A172 (cell line): ENCODE measurements at places on chromosomes 16 and 17.

DNA sequence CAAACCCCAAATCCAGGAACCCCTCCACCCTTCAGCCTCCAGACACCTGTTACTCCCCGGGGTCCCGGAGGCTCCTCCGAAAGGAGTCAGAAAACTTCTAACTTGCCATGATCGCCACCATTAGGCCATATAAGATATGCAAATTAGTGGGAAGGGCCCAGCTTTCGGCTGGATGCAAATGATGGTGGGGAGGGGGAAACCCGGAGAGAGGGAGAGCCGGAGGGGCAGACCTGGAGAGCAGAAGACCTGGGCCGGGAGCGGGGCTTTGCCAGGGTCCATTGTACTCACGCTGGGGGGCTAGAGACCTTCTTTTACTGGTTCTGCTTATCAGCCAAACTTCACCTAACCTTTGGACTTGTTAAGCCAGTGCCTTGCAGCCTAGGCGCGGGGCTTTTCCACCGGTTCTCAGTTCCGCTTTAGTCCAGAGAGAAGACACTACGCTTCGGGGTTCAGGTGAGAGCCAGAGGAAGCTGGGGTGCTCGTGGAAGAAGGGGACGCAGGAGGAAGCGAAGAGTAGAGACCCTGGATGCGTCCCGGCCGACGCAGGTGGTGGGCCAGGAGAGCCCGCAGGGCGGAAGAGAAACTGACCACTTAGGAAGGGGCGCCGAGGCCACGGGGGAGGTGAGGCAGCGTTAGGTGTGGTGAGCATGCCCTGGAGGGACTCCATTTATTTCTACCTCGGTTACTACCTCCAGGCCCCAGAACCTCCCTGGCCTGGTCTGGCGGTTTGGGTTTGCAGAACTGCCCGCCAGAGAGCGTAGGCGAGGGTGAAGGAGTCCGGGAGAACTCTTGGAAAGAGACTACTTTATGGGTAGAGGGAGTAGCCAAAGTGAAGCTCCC lies at the start of gene HNF1B:
TSS of gene HNF1B (minus strand) at position 99 of the 840 bp plus-strand sequence. CDS start 175 bp downstream, outside the sequence.
- no peak for DNase-seq

DNA sequence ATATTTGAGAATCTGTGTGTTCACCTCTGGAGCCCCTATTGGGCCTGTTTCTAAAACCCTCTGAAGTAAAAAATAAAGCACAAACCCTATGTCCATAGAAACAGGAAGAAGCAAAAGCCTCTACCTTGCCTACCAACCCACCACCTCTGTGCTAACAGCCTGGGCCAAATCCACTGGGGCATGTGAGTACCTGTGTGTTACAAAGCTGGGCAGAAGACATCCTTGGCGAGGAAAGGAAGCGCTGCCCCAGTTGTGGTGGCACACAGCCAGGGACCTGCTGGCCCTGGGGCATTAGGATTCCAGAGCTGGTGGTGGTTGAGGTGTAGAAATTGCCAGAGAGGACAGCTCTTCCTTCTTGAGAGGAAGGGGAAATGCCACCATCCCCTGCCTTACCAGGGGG lies 30.0 kb downstream of the MYO18A start:
- no peak for DNase-seq

- no peak for DNase-seq
Observed at GRCh38 chr17:35252651-35253050, 9.8 kb downstream of the SLFN5 start.

- no peak for DNase-seq
Observed at GRCh38 chr17:57343717-57344116, 87.4 kb downstream of the MSI2 start.

- no peak for DNase-seq
Observed at GRCh38 chr17:2040219-2040827, 1.5 kb upstream of the OVCA2 start.

DNA sequence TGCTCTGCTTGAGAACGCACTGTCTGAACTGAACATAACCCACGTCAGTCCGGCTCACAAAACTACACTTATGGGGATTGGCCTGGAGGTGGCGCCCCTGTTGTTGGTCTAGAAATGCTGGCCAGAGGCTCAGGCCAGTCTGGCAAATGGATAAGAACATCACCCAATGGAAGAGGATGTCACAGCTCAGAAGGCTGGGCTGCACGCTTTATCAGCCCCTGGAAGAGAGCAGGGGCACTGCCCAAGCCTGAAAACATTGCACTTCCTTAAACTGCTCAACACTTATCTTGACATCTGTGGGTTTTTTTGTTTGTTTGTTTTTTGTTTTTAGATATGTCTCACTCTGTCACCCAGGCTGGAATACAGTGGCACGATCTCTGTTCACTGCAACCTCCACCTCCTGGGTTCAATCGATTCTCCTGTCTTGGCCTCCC lies 24.8 kb upstream of the BPTF start:
- peak; percentile 69 for DNase-seq

GRCh38 chr16:20291208-20292206 lies 35.8 kb downstream of the GP2 start:
- DNase-seq: no peak

DNA sequence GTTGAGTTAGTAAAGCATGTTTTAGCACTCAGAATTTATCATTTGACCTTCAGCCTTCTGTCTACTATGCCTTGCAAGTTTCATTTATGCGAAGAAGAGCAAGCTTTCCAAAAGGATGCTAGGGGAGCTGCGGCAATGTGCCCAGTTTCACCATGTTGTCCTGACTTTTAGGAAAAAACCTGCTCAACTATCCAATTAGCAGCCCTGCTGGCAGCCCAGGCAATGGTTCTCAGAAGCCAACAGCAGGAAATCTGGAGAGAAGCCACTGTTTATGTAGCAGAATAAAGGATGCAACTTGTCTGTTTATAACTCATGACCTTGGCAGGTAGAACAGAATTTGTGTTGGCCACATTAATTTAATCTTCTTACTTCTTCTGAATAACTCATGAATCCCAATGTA lies 230.8 kb downstream of the ABCC12 start:
- no peak for DNase-seq

DNA sequence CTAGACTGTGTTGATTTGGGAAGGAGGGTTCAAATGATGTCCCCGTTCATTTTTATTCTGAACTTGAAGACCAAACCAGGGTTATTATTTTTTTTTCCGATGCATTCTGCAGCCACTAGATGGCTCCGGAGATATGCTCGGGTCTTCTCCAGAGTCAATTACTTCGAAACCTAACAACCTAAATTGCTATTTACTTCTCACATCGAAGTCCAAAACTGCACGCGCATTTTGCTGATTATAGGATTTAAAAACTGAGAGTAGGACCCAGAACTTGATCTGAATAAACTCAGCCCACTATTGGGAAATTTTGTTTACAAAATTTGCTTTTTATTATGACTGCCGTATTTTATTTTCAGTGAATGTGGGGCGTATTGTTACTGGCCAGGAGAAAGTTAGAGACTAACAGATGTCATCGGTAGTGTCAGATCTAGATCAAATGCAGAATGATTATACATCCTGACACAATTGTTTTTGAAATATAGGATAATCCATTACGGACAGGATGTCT lies 263.8 kb downstream of the HS3ST3A1 start:
- peak; percentile 87 for DNase-seq

- peak; percentile 26 for DNase-seq
Observed at GRCh38 chr17:16980813-16981731, 9.2 kb upstream of the TNFRSF13B start.

- DNase-seq: no peak
Observed at GRCh38 chr16:53433509-53433908, 762 bp upstream of the RBL2 start.

DNA sequence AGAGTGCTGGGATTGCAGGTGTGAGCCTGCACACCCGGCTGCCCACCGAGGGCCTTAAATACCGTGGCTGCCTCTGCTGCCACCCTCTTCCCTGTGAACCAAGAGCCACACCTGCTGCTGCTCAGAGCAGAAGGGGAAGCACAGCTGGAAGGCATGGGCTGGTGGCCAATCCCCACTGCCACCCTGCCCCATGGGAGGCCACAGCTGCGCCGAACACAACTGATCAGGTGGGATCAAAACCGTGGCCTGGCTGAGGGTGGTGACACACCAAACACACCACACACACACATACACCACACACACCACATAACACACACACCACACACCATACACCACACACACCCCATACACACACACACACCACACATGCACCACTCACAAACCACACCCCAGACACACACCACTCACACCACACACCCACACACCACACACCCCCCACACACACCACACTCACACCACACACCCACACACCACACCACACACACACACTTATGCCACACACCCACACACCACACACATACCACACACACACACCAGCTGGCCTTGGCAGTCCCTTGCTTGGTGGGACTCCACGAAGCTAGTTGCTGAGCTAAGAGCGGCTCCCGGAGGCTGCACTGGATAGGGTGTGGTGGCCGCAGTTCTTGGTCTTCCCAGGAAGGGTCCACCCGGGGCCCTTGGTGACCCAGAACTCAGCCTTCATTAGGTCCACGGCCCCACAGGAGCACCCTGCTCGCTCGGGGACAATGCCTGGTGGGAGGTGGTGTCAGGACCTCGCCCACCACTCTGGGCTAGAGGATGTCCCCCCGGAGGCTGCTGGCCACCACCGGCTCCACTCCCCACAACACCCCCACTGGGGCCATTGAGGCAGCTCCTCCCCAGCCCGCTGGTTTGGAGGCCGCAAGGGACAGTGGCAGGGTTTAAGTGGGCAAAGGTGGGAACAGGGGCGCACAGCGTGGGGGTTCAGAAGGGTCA lies 14.9 kb downstream of the CEP131 start:
- DNase-seq: no peak

- peak; percentile 99 for DNase-seq
Observed at GRCh38 chr17:45320931-45321461, 4.2 kb upstream of the MAP3K14 start.

DNA sequence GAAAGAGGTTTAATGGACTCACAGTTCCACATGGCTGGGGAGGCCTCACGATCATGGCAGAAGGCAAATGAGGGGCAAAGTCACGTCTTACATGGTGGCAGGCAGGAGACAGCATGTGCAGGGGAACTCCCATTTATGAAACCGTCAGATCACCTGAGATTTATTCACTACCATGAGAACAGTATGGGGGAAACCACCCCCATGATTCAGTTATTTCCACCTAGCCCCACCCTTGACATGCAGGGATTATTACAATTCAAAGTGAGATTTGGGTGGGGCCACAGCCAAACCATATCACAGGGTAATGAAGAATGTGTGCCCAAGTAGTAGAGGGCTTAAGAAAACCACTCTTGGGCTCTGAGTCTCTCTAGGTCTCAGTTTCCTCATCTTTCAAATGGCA lies 85.1 kb downstream of the PRKCB start:
- no peak for DNase-seq

GRCh38 chr17:19661121-19661520 lies 12.6 kb downstream of the ALDH3A2 start:
- DNase-seq: no peak

- peak; percentile 96 for DNase-seq
Observed at GRCh38 chr17:8192070-8192815, 2.3 kb upstream of the BORCS6 start.

DNA sequence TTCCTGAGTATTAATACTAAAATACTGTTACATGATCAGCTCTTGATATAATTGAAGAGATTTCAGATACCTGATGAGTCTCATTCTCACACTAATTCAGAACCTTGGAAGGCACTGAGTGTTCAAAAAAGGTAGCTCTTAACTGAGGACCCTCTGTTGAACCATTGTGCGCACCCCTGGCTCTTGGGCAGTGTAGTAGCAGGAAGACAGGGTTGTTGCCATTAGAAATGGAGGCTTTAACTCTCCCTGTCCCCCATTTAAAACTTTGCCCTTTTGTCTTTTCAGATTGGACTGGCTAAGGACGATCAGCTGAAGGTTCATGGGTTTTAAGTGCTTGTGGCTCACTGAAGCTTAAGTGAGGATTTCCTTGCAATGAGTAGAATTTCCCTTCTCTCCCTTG lies 1.8 kb downstream of the EIF1 start:
- DNase-seq: no peak

DNA sequence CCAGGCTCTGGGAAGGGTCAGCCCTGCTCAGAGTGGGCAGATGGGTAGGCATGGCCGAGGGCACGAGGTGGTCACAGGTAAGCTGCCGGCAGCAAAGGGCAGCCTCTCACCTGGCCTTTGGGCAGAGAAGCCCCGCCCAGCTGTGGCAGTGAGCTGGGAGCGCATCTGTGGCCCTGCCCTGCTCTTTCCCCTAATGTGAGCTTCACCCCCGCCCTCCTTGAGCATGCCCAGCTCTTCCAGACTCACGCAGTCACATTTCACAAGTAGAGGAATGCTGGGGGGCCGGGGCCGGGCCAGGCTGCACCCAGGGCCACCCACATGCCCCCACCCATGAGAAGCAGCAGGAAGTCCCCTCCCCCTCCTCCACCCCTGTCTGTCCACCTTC lies 40.7 kb upstream of the SLC38A10 start:
- DNase-seq: no peak

DNA sequence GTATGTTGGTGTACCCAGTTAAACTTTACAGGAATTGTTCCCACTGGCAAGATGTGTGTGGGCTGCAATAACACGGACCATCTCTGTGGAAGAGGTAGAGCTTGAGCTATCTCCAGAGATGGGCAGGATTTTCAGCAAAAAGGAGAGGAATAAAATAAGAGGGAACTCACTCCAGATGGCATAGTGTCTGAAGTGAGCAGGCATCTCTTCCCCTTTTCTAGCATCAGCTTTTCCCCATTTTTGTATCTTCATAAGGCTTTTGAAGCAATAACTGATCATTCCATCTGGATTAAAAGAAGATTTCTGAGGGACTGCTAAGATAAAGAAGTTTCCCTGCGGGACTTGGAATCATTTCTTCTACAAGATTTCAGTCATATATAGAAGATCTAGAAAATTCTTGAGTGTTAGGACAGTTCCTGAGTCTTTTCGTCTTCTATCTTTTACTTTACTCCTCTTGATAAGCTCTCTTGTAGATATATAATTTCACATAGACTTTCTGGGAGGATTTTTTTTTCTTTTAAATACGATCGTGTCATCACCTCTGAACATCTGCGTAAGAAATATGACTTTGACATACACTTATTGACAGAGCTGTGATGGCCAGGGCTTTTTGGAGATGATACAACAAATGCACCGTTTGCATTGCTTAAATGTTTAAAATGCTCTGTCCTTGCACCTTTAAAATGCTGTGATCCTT lies 2.1 kb downstream of the CPD start:
- no peak for DNase-seq

DNA sequence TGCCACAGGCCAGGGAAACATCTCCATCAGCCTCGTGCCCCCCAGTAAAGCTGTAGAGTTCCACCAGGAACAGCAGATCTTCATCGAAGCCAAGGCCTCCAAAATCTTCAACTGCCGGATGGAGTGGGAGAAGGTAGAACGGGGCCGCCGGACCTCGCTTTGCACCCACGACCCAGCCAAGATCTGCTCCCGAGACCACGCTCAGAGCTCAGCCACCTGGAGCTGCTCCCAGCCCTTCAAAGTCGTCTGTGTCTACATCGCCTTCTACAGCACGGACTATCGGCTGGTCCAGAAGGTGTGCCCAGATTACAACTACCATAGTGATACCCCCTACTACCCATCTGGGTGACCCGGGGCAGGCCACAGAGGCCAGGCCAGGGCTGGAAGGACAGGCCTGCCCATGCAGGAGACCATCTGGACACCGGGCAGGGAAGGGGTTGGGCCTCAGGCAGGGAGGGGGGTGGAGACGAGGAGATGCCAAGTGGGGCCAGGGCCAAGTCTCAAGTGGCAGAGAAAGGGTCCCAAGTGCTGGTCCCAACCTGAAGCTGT lies 3.4 kb downstream of the NXPH3 start:
- DNase-seq: no peak

- DNase-seq: peak; percentile 68
Observed at GRCh38 chr17:47776330-47777197, 43.5 kb downstream of the TBX21 start.

GRCh38 chr17:40320756-40321523 lies 12.0 kb downstream of the RARA start:
- peak; percentile 70 for DNase-seq
